Dermis microvascular lymphatic vessel endothelial cell (primary cell): ENCODE measurements at places on chromosomes 11 and 22. TPM values are rescaled to one million over a fixed set of nuclear protein-coding genes. Genes with fewer than 3 reads are reported as not detected.

CLDN5 gene
- 560 and 793 TPM in 2 replicates for total RNA-seq

- peak; percentile 35 for DNase-seq
Measured at GRCh38 chr11:9231848-9232177, 33.3 kb downstream of the DENND5A start.

PATE4 gene
- not detected in 2 replicates for total RNA-seq

GRCh38 chr11:117072517-117073461 is 25.4 kb downstream of the SIK3 start:
- peak; percentile 92 for DNase-seq

DNA sequence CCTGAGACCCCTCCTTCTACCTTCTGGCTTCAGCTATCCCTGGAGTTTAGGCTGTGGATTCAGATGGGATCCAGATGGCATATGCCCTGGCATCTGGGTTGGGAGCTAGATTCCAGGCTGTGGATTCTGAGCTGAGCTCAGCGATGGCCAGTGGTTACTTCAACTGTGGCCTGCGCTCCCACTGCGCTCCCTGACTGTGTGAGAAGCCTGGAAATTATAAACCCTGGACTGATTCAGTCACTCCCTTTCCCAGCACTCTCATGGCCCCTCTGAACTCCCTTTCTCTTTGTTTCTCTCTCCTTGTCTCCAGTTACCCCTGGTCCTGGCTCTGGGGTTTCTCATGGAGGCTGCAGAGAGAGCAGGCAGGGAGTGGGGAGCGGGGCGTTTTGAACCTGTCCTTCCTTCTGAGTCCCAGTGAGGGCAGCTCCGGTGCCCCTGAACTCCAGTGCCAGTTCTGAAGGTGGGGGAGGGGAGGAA is 4.8 kb downstream of the ARHGEF17 start:
- DNase-seq = no peak

GUCY1A2 gene
- under 0.01 TPM in 2 replicates for total RNA-seq

ABCC8 gene
- total RNA-seq = not detected in 2 replicates

COMT gene
- 253 and 414 TPM in 2 replicates for total RNA-seq

- DNase-seq = peak; percentile 43
Measured at GRCh38 chr22:17774206-17774925, at the start of gene BID. Gene BID (minus strand): TSS chr22:17774469. CDS start chr22:17750116, 24,353 bp downstream.

DNA sequence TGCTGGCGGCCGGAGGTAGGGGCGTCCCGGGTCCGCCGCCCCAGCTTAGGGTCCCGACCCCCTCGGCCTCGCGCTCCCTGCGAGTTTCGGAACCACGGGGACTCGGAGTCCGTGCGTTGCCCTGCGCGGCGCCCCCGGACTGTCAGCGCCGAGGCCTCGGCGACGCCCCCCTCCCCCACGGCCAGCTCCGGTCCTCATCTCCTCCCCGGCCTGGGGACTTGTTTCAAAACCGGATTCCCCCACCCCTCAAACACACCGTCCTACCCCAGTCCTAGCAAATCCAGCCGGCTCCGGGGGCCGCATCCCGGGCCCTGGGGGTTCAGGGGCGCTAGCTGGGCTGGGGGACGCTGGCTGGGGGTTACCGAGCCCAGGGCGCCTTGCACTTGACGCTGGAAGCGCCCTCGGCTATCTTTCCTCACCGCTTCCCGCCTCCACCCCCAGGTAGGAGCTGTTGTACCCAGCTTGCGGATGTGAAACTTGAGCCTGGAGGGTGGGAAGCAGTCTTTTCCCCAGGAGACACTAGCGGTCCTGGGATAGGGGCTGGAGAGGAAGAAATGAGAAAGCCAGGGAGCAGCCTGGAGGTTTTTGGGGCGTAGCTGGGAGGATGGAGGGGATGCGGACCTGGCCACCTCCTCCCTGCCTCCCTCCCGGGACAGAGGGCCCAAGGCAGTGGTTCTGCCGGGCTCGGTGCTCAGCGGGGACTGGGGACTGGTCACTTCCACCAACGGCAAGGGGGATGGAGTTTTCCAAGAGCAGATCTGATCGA is 550 bp downstream of the FBLN1 start:
- no peak for DNase-seq

GRCh38 chr22:43363315-43364168 is 20.4 kb upstream of the SCUBE1 start:
- no peak for DNase-seq

ADM2 gene
- total RNA-seq = 0.13 and 0.25 TPM in 2 replicates

SLC17A6 gene
- not detected in 2 replicates for total RNA-seq

CATSPER1 gene
- total RNA-seq = 0.13 TPM in 1 of 2 replicates, not detected in the other

- no peak for DNase-seq
Measured at GRCh38 chr11:47057365-47057764, 119.3 kb downstream of the ARFGAP2 start.

DNA sequence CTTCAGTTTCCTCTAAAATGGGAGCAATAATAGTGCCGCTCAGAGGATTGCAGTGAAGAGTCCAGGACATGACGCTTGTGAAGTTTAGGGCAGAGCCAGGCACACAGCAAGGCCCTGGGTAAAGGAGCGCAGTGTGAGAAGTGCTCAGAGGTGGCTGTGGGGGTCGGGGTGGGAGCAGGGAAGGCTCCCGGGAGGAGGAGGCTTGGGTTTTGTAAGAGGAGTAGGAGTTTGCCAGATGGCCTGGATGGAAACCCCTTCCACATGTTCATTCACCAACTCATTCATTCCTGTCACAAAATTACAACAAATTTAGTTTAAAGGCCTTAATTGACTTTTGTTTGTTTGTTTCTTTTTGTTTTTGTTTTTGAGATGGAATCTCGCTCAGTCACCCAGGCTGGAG is 17.0 kb downstream of the CRYBB2 start:
- no peak for DNase-seq

TRPM5 gene
- not detected in 2 replicates for total RNA-seq

GRCh38 chr22:26041931-26042330 is 127.3 kb upstream of the SEZ6L start:
- DNase-seq = no peak

DNA sequence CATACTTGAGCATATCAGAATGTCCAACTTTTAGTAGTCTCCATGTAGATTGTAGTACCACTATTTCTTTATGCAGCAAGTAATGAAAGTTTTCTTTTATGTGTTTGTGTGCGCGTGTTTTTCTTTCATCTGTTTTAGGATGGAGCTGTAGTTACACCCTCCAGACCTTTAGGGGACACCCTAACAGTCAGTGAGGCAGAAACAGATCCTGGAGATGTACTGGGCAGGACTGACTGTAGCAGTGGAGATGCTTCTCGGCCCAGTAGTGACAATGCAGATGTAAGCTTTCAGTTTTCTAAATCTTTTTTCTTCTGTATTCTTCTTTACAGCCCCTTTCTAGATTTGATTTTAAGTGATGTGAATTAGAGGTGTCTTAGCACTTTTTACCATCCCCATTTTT is 79.9 kb upstream of the GRIK4 start:
- no peak for DNase-seq

DNA sequence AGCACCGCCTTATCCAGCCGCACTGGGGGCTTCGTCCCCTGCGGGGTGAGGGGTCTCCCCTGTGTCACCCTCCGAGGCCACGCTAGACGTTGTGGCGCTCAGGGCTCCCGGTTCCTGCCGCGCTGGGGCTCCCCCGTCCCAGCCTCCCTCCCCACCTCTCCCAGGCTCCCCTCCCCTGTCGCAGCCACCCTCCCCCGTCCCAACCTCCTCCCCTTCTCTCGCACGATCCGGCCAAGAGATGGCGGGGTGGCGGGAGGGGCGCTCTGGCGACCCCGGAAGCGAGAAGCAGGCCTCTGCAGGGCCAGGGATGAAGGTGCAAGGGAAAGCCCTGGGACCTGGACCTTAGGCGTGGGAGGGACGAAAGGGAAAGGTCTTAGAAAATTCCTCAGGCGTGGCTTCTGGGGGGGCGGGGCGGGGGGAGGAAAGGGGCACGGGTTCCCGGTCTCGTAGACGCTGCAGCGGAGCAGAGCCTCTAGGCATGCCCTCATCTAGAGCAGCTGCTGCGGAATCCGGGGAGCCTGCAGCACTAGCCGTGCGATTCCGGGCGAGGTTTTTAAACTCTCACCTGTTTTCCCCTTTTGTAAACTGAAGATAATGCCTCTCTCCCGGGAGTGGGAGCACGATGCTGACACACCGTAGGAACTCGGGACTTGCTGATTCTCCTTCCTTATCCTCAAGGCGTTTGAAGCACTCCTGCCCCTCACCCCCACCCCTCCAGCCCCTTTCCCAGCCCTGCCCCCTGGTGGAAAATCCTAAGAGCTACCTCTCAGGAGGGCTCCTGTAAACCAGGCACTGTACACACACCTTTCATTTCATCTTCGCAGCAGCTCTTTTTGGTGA is 14.4 kb downstream of the KCNJ5 start:
- peak; percentile 15 for DNase-seq

- DNase-seq = no peak
Measured at GRCh38 chr11:126800009-126800408, 200.6 kb downstream of the KIRREL3 start.

GRCh38 chr22:31137721-31138120 is 2.6 kb downstream of the PLA2G3 start:
- DNase-seq = no peak

SDF2L1 gene
- total RNA-seq = 39.4 and 45.4 TPM in 2 replicates

DNA sequence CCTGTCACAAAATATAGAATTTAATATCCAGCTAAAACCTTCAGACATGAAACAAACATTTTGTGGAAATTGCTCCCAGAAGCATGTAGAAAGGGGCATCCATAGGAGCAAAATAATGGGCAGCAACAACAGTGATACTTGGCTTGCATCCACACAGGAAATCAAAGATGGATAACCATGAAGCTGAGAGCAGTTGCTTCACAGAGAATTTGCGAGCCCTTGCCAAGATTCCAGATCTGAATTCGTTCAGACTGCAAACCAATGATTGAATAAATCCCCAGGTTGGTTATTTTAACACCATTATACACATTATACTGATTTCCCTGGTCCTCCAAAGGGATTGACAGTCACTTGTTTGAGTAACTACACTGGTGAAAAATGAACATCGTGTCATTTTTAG is 15.6 kb upstream of the OR51L1 start:
- DNase-seq = no peak

DNA sequence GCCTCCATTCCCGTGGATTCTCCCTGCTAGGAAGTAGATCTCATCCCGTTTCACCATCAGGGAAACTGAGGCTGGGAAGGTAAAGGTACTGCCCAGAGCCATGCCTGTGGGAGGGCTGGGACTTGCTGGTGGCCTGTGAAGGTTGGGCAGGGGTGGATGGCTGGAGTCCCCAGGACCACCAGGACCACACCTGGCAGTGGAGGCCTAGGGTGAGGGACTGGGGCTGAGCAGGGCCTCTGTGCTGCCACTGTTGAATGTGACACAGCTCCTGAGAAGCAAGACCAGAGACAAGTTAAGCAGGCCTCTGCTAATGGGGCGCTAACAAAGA is 26.2 kb upstream of the PRODH start:
- DNase-seq = no peak

DNA sequence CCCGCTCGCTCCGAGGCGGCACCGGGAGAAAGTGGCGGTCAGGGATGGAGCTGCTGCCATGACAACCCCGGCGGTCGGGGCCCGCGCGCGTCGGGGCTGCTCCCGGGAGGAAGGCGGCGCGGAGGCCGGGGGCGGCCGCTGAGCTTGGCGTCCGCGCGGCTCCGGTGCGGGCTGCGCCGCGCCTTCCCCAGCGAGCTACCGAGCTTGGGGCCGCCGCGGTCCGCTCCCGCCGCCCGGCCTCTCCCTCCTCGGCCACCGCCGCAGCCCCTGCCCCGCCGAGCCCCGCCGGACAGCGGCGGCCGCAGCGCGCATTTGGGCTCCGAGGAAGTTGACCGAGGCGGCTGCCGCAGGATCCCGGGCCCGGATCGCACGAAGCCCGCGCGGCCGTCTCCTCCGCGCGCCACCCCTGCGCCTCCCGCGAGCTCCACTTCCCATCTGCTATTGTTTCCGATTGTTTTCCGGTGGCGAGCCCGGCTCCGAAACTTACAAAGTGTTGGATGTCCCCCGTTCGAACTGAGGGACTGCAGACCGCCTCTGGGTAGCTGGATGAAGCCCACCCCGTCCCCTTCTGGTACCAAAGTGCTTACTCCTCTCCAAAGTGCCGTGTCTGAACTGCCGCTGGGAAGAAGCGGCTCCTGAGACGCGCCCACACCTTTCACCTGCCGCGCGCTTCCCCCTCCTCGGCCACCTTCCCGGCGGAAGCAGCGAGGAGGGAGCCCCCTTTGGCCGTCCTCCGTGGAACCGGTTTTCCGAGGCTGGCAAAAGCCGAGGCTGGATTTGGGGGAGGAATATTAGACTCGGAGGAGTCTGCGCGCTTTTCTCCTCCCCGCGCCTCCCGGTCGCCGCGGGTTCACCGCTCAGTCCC is 540.3 kb downstream of the NTM start:
- peak; percentile 12 for DNase-seq

- DNase-seq = no peak
Measured at GRCh38 chr11:117255966-117256365, 23.5 kb downstream of the RNF214 start.

DNA sequence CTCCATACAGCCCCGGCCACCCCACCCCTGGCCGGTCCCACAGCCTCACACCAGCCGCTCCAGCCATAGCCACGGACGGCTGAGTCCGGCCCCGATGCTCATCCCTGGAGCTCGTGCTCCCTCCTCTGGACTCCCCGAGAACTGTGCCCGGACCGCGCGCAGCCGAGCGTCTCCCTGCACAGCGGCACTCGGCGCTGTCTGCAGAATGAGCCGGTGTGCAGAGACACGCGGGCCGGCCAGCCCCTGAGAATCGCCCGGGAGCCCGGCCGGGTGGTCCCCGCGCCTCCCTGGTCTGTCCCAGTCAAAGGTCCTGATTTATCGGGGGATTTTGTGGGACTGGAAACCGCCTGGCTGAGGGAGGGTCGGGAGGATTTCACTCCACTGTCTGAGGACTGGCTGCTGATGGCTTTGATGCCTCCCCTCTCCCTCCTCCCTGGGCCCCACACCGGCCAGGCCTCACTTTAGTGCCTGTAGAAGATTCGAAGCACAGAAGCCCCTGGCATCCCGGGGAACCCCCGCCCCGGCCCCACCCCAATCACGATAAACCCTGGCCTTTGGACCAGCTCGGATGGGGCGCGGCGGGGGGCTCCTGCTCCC is 102.7 kb downstream of the BRD1 start:
- peak; percentile 67 for DNase-seq

DNA sequence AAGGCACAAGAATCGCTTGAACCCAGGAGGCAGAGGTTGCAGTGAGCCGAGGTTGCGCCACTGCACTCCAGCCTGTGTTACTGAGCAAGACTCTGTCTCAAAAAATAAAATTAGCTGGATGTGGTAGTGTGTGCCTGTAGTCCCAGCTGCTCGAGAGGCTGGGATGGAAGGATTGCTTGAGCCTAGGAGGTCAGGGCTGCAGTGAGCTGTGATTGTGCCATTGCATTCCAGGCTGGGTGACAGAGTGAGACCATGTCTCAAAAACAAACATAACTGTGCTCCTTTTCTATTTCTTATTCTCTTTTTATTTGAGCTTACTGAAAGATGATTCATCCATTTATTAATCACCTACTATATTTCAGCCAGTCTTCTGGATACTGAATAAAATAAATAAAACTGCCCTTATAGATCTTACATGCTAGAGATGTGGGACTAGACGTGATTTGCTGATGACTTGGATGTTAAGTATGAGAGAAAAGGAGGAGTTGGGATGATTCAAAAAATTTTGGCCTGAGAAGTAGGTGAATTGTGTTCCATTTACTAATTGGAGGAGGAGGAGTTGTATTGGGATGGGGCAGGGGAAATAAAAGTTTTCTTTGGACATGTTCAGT is 18.0 kb downstream of the PAAF1 start:
- no peak for DNase-seq

GRCh38 chr22:44913198-44913983 is 96.4 kb downstream of the PHF21B start:
- no peak for DNase-seq

GRCh38 chr22:48021991-48022401 is 1259.5 kb downstream of the TBC1D22A start:
- DNase-seq = no peak

- DNase-seq = peak; percentile 2
Measured at GRCh38 chr11:37988031-37988430, 1390.0 kb upstream of the RAG2 start.

GRCh38 chr11:118899296-118899688 is 15.6 kb downstream of the CXCR5 start:
- no peak for DNase-seq
